Epithelial cell of prostate (primary cell): ENCODE measurements at places on chromosomes 7 and 10.
A peak's percentile ranks its signal among the peaks of the same experiment; 100 is the strongest.

DNA sequence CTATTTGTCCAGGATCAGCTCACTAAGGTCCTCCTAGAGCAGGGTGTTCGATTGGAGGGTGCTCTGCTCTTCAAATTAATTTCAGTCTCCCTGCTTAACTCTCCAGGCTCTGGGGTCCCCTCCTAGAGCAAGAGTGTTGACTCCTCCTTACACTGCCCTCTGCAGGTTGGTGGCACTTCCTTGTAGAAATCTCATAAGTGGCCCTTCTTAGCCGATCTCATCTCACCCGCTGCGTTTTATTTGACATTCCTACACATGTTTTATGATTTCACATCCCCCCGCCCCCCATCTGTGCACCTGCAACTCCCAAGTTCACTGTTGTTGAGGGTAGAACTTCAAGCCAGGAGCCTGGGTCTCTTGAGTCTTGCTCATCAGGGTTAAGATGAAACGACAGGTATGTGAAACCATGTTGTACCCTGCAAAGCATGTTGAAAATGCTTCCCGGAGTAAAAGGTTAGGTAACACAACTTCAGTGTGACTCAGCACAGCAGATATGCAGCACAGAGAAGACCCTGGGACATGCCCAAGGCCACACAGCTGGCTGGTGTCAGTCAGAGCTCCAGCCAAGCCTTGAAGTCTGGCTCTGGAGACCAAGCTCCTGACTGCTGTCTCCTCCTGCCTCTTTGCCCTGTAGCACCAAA, 171.2 kb downstream of the PRKAG2 start:
- peak; percentile 37 for DNase-seq

- DNase-seq = no peak
These were observed 127.3 kb downstream of the RNLS start for GRCh38 chr10:88455831-88456230.

DNA sequence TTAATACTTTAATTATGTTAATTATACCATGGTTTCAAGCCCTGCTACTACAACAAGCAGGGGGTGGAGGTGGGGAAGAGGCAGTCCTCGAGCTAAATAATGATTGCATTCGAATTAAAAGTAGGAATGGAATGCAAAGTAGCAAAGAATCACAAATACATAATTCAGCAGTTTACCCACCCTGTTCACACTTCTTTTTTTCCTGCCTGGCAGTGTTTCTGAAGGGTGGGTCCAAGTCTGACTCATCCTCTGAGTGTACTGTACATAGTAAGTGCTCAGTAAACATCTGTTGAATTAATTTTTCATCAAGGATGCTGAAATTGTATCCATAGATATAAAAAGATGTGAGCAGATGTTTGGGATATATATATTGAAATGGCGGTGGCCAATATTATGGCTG, 778.8 kb downstream of the LRMDA start:
- no peak for DNase-seq

DNA sequence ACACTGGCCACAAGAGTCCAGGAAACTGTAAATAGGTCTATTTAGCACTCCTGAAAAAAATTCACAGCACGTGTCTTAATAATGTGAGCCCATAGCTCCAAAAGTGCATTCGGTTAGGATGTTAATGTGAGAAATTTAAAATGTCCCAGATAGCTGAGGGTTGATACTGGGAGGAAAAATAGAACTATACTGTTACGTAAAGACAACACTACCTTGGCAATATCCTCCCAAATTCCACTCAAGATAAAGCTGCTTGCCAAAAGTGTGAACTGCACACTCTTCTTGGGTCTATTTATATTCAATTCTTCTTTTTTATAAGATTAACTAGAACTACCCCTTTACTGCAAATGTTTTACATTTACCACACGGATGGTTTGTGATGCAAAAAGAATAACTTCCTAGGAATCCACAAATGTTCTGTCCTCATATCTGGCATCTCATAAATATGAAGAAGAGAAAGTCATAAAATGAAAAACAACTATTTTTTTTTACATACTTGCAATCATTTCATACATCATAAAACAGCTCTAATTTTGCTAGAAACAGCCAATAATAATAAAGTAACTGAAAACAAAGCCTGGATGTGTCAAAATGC, 10.4 kb downstream of the RAB11FIP2 start:
- no peak for DNase-seq

DNA sequence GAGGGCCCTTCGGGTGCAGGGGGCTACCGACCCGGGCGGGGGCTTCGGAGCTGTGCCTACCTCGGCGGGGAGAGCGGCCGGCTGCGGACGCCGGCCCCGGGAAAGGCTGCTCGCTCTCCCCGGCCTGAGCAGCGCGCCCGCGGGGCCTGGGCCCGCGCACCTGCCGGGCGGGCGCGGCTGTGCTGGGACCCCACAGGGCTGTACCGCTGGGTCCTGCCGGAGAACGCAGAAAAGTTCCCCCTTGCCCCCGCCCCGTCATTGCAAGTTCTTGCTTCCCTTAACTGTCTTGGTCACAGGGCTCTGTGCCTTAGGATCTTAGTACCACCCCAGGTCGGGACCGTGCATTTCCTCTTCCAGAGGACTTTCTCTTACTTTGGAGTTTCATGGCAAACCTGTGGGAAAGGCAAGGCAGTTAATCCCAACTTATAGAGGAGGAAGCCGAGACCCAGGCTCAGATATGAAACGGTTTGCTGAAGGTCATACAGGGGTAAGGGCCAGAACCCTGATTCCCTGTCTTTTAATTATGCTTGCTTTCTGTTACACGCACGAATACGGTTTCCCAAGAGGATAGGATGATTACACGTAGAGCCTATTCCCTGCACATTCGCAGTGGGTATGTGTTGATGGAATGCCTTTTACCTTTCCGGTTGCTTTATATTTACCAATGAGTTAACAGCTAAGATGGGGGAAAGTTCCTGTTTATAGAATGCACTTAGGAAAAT, 652 bp downstream of the PCGF5 start:
- no peak for DNase-seq

DNA sequence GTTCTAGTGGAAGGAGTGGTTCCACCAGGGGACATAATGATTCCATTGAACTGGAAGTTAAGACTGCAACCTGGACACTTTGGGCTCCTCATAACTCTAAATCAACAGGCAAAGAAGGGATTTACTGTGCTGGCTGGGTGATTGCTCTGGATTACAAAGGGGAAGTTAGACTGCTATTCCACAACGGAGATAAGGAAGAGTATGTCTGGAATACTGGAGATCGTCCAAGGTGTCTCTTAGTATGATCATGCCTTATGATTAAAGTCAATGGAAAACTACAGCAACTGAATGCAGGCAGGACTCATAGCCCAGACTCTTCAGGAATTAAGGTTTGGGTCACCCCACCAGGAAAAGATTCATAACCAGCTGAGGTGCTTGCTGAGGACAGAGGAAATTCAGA, 310.6 kb upstream of the MGMT start:
- no peak for DNase-seq

- no peak for DNase-seq
These were observed 65.5 kb downstream of the LRRC17 start for GRCh38 chr7:102978284-102978683.

GRCh38 chr7:103446049-103446520, at the start of gene SLC26A5:
Gene SLC26A5 (minus strand): TSS chr7:103446207. CDS start chr7:103421514, 24,693 bp downstream.
- no peak for DNase-seq

GRCh38 chr10:71615538-71616329, 103.8 kb downstream of the C10orf105 start:
- no peak for DNase-seq

DNA sequence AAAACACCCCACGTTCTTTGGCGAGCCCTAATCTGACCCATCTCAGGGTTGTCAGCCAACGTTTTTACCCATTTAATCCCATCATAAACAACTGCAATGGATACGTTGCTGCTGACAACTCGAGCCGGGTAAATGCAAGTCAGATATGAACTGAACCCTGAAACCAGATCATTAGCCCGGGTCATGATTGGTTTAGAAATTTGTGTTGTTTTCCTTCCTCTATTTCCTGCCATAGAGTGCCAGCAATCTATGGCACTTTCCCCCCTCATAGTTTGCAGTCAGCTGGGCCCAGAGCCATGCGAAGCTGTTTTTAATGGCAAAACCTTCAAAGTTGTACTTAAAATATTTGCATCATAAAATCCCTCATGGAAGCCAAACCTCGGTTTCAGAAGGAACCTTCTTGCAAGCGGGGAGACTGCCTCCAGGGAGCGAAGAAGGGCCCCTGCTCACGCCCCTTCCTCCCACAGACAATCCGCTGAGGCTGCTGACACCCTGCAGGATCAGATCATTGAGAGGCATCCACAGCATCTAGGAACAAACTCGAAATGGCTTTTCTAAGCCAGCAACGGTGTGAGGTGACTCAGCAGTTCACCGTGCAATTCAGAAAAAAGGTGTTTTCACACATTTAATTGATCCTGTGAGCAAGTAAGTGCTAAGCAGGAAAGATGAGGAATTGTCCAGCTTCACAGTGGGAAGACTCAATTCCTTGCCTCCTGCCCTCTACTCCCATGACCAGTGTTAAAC, 710.1 kb downstream of the PARD3 start:
- no peak for DNase-seq
